ENCODE measurements at places on chromosomes 6 and 20.

DNA sequence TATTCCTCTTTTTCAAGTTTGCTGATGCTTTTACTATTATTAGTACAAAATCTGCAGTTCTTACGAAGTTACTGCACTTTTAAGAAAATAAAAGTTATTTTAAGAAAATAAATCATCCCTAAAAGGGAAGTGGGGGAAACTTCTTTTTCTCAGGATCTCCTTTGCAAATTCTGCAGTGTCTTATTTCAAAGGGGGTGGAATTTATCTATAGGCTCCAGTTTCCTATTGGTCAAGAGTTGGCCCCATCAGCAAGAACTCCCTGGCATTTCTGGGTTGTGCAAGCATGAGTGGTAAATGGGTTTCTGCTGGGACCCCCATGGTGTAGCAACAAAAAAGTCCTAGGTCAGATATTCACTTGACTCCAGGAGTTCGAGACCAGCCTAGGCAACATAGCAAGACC is 136.3 kb upstream of the PRDM1 start:
- DNase-seq = no peak

DNA sequence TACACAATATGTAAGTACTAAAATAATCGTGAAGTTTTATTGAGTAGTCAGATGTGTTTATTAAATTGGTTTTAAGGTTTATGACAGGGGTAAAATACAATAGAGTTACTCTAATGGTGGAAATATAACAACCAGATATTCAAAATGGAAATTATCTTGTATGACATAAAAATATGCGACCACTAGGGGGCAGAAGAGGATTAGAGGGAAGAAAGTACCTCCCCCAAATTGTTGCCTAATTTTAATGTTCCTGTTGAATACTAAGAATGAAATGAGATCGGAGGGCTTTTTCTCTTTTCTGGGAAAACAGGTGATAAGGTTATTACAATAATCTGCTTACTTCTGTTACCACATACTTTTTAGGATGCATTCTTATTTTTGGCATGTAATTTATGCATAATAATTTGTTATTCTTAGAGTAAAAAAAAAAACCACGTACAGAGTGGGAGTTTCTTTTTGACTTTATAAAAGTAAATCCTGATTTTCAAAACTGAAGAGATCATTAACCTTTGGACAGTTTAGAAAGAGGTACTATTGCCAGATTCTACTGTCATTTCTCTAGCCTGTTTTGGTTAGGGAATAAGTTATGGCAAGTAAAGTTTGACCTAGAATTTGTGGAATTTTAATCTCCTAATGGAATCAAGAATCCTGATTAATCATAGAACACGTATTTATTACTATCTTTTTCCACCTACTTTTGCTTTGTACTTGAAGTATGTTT is 159.2 kb downstream of the CD109 start:
- DNase-seq = peak; percentile 45

- DNase-seq = no peak
Measured at GRCh38 chr20:3107464-3108025, 23.0 kb upstream of the AVP start.

DNA sequence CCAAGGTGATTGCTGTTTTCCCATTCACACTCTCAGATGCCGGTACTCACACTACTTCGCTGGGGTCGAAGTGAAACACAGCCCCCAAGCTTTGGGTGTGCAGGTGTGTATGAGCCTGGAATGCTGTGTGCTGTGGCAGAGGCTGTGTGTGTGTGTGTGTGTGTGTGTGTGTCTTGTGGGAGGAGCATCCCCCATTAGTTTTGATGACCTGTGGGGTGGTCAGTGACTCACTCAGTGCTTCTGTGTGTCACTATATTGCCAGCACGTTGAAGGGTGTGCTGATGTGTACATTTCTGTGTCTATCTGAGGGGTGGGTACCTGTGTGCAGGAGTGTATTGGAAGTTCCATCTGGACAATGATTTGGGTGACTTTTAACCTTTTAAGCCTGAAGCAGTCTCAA is 5.0 kb upstream of the SLC12A5 start:
- DNase-seq = no peak

DNA sequence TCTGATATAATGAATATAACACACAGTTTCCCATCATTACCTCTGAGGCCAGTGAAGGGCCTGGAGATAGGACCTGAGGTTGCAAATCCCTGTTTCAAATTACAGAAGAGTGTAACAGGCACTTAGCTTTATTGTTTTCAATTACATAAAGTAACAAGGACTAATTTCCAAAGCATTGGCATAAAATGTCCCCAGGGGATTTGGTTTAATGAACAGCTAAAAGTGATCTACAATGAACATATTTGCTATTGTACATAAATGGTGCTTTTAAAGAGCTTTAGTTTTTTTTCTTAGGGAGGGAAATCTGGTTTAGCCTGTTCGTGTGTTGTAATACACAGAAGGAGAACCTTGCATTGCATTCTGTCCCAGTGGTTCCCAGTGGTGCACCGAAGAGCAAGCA is 54.4 kb downstream of the HMGN3 start:
- DNase-seq = no peak

- DNase-seq = no peak
Measured at GRCh38 chr6:26520237-26520849, 17.8 kb upstream of the HMGN4 start.

DNA sequence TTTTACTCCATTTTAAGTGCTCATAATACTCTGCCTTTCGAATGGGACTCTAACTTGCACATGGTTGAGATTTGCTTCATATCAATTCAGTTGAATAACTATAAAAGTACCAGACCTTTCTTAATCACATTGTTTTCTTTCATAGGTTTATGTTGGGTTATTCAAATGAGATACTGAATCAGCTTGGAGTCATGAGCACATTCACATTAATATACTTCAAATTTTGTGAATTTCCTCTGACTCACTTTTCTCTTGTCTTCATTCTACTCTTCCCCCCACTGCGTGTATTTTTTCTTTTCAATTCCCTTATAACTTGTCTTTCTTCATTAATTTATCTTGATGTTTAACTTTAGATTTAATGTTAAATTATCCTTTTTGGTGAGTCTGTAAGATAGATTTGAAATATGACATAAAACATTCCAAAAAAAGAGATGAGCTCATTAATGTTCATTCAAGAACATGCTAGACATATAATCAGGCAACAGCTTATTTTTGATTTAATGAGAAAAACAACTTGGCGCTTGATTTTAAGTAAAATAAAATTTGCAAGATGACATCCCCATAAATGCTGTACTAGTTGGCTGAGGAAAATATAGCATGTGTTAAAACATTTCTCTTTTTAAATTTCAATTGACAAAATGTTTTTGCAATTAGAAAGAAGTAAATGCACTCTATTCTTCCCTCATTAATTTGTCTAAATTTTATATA is 736.0 kb downstream of the CD109 start:
- no peak for DNase-seq

- no peak for DNase-seq
Measured at GRCh38 chr6:7045331-7045730, 62.4 kb upstream of the RREB1 start.

DNA sequence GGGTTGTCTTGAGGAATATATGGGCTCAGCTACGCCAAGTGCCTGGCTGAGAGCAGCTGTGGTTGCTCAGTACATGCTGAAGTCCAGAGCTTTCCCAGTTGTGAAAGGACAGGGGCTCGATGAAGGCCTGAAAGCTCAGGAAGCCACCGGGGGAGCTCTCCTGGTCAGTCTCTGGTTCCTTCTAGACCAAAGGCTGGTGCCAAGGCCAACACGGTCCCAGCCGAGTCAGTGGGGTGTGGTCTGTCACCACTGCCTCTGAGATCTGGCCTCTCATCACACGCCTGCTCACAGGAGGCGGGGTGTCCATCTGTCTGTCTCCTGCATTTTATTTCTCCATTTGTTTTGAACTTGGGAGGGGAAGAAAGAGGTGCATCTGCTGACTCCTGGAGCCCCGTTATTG is 4.9 kb upstream of the FAM83C start:
- no peak for DNase-seq

DNA sequence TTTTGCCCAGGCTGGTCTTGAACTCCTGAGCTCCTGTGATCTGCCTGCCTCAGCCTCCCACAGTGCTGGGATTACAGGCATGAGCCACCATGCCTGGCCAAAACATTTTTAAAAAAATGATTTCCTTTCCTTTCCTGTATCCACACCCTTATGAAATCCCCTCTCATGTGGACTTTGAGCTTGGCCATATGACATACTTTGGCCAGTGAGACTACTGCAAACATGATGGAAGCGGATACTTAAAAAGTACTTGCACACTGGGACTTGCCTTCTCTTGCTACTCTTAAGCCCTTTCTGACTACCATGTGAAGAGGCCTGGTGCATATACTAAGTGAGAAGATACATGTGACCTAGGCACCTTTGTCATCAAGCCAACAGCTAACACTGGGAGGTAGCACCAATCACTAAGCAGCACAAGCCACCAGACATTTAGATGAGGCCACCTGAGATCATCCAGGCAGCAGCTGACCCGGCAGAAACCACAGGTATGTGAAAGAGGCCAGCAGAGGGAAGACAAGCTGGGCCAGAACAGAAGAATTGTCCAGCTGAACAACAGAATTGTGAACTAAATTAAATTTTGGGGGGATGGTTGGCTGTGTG is 78.5 kb upstream of the HDAC2 start:
- no peak for DNase-seq

GRCh38 chr20:61520893-61521460 is 268.9 kb downstream of the CDH4 start:
- peak; percentile 13 for DNase-seq

DNA sequence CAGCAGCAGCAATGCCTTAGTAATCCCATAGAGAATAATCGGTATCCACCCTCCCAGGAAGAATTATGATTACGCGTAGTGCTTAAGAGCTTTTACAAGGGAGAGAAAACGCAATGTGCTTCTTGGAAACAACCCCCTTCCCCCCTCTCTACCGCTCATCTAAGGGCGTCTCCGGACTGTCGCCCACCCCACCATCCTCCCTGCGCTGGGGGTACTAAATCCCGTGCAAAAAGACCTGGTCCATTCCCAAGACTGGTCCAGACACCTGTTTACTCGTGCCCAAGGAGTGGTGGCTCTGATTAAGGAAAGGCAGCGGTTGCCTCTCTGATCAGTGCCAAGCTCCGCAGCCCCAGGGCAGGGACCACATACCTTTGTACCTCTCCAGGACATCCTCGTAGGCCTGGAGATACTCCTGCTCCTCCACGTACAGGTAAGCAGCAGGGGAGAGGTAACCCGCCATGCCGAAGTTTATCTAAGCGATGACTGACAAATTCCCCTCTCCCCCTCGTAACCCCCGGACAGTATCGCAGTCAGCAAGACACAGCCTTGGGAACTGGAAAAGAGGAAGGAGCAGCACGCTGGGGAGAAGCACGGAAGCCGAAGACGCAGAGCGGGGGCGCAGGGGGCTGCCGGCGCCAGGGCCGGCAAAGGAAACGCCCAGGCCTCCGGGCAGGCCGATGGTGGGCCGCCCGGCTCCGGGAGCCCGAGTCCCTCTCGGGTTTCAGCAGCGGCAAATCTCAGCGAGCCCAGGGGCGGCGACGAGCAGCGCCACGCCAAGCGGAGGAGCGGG is 112.0 kb upstream of the BEND6 start:
- no peak for DNase-seq

DNA sequence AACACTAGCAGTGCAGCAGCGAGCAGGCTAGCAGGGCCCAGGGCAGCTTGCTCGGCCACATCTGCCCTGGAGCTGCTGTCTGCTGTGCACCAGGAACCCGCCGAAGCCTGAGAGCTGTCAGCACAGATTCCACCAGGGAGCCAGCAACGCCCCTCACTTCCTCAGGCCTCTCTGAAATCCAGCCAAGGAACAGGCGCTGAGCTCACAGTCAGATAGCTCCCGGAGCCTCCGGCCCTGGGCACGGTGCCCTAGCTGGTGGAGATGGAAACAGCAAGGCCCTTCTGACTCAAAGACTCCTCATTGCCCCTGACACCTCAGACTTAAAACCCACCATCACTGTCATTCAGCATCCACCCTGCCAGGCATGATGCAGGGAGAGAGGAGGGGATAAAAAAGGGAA is 839.4 kb downstream of the MAFB start:
- DNase-seq = peak; percentile 82

GRCh38 chr6:127539272-127539671 is 20.1 kb upstream of the MTCL3 start:
- no peak for DNase-seq

- no peak for DNase-seq
Measured at GRCh38 chr6:157235600-157236039, 87.7 kb downstream of the TMEM242 start.

DNA sequence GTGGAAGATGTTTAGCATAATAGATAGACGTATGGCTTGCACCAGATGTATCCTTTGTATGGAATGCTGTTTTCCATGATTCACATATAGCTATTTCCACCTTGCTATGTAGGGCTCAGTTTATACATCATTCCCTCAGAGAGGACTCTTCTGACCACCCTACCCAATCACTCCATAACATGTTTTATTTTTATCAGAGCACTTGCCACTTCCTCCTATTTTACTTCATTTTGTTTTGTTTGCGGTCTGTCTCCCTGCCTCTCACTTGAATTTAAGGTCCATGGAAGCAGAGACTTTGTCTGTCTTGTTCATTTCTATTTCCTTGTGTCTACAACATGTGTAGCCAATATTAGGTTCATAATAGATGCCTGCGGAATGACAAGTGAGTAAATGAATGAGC is 266.9 kb upstream of the CITED2 start:
- no peak for DNase-seq

GRCh38 chr6:38034274-38034914 is 214.9 kb downstream of the ZFAND3 start:
- DNase-seq = peak; percentile 45

GRCh38 chr6:27617046-27617687 is 144.3 kb upstream of the ZNF184 start:
- no peak for DNase-seq

DNA sequence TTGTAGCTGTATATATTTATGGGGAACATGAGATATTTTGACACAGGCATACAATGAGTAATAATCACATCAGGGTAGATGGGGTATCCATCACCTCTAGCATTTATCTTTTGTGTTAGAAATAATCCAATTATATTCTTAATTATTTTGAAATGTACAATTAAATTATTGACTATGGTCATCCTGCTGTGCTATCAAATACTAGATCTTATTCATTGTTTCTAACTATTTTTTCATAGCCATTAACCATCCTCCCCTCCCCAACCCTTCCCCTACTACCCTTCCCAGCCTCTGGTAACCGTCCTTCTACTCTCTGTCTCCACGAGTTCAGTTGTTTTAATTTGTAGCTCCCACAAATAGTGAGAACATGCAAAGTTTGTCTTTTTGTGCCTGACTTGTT is 28.5 kb downstream of the NKX2-4 start:
- no peak for DNase-seq

DNA sequence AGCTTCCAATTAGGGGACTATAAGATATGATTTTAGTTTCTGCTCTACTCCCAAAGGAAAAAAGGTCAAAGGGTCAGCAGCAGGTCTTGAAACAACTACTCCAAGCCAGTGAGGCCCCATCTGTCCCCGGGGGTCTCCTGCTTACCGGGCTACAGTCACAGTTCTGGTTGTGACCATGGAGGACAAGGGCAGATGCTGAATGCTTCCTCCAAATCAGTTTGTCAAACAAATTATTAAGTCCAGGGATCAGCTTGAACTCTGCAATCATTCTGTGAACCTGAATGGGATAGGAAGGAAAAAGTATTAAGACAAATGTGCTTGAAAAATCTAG is 60.2 kb downstream of the MYH7B start:
- no peak for DNase-seq

GRCh38 chr20:42974347-42974746 is 215.4 kb downstream of the PTPRT start:
- DNase-seq = no peak

GRCh38 chr6:30263734-30264133 is 50.5 kb upstream of the TRIM26 start:
- no peak for DNase-seq

GRCh38 chr6:170437719-170438401 is 115.2 kb downstream of the PSMB1 start:
- DNase-seq = no peak

Measured in AG09309 (cell line).